Dermis microvascular lymphatic vessel endothelial cell (primary cell): ENCODE measurements at places on chromosomes 7 and 10.

DNA sequence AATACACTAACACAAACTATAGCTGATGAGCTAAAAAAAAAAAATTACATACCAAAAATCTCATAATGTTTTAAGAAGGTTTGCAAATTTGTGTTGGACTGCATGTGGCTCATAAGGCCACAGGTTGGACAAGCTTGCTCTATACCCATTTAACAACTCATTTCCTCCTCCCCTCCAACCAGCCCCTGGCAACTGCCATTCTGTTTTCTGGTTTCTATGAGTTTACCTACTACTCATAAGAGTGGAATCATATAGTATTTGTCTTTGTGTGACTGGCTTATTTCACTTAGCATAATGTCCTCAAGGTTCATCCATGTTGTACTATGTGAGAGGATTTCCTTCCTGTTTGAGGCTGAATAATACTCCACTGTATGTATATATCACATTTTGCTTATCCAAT, 100.4 kb upstream of the ARHGAP21 start:
- DNase-seq: no peak

GRCh38 chr7:137992550-137993394, 9.1 kb downstream of the CREB3L2 start:
- peak; percentile 95 for DNase-seq

- no peak for DNase-seq
Measured at GRCh38 chr10:123748711-123749110, 82.6 kb downstream of the GPR26 start.

GRCh38 chr10:85995791-85996190, 370.8 kb downstream of the GRID1 start:
- DNase-seq: no peak

GRCh38 chr7:112009081-112009480, 197.1 kb downstream of the DOCK4 start:
- DNase-seq: peak; percentile 23

- DNase-seq: no peak
Measured at GRCh38 chr7:150476819-150477631, 26.6 kb downstream of the GIMAP8 start.
